T follicular helper cell (primary cell): ENCODE measurements at places on chromosomes 12 and 14.

DNA sequence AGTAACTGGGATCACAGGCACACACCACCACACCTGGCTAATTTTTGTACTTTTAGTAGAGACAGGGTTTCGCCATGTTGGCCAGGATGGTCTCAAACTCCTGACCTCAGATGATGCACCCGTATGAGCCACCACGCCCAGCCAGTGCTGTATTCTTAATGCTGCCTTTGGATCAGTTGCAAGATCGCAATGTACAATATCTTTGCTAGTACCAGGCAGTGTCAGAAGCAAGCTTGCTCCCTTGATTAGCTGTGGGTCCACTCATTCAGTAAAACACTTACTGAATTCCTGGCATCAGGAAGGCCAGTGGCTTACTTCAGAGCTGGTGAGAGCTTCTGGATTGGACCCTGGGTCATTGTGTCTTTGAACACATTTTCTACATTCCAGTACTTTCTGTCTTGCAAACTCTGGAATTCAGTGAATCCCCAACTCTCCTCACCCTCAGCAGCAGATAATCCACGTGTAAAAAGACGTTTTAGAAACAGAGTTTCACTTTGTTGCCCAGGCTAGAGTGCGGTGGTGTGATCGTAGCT is 1183.7 kb downstream of the AACS start:
- no peak for DNase-seq

DNA sequence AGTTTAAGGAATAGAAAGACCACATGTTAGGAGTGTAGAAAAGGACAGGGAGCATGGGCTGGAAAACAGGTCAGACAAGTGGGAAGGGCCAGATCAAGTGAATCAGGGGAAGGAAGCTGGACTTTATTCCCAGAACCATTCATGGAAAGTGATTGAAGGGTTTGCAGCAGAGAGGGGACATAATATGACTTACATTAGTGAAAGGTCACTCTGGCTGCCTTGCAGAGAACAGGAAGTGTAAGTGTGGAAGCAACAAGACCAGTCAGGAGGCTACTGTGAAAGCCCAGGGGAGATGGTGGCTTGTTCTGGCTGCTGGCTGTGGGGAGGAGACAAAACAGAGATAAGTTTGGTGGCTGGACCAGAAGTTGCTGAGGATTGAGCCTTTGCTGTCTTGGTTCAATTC is 69.1 kb downstream of the VCPKMT start:
- DNase-seq = no peak

GRCh38 chr12:23098110-23098509 is 473.1 kb downstream of the ETNK1 start:
- no peak for DNase-seq

- DNase-seq = no peak
Measured at GRCh38 chr12:113154351-113154973, 4.9 kb downstream of the CFAP73 start.

- no peak for DNase-seq
Measured at GRCh38 chr12:71036526-71036925, 116.0 kb upstream of the PTPRR start.
